Lower leg skin (tissue), 4 donors: ENCODE measurements at places on chromosomes 5 and 9. TPM values are rescaled to one million over a fixed set of nuclear protein-coding genes. Genes with fewer than 3 reads are reported as not detected.
A peak's percentile ranks its signal among the peaks of the same experiment; 100 is the strongest.

DNA sequence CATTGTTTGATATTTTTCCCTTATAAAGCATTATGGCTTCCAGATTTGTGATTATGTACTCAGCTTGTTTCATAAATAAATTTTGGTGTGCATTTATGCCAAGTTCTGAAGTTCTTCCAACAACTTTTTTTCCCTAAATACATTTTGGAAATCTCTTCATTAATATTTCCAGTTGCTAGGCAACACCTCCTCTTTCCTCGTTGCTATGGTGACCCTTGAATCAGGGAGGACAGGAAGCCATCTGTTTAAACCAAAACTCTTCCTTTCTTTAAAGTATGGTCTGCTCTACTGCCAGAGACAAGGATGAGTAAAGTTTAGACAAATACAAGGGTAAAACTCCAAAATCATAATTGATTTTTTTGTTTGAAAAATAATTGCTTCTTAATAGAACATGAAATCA, 779.3 kb downstream of the CDH9 start:
- DNase-seq, result no peak

DNA sequence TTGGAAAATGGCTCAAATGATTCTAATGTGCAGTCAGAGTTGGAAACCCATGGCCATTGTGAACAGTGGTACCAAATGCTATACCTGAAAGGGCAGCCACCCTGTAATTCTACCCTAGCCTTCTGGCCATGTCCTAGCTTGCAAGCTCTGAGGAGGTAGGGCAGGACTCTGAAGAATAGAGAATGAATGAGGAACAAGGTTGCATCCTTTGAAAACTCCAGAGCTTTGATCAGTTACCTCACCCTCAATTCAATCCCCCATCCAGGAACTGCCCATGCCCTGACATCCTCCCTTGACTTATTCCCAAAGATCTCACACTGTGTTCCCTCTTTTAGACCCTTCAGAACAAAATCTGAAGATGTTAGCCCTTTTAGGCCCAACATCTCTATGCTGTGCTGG, 17.8 kb upstream of the ERMP1 start:
- no peak for DNase-seq

The ARL10 gene
- total RNA-seq, result 6.1 TPM

The C8G gene
- not detected for total RNA-seq

DNA sequence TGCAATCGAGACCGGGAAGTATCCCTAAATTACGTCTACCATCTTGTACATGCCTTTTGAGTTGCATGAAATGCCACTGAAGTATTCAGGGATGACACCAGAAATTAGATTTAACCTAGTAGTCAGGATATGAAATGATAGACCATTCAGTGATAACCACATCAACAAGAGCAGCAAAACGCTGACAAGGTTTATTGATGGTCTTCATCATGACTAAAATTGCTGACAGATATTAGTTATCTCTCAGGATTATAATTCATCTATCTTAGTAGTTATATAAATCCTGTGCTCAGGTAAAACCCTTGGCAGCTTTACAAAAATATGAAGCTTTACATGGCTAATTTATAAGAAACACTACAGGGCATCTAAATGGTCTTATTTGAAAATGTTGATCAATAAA, 1104.7 kb downstream of the EFNA5 start:
- DNase-seq, result no peak

GRCh38 chr9:114108016-114108833, 9.1 kb upstream of the KIF12 start:
- peak; percentile 44 for DNase-seq

The NEURL1B gene
- 12.5 TPM for total RNA-seq

DNA sequence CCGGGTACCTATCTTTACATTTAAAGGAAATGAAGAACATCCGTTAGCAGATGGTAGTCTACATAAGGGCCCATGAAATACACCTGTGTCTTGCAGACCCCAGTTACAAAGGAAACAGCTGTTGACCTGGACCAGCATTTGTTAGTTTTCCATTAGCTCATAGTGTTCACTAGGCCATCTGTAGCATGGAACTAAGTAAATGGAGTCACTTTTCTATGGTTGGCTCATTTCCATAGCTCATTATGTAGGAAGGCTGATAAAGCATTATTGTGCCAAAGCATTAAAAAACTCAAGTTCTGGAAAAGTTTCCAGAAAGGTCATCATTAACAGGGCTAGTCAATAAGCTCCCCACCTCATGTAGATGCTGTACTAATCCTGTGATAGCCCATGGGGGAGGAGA, 62.1 kb downstream of the PCSK1 start:
- no peak for DNase-seq

DNA sequence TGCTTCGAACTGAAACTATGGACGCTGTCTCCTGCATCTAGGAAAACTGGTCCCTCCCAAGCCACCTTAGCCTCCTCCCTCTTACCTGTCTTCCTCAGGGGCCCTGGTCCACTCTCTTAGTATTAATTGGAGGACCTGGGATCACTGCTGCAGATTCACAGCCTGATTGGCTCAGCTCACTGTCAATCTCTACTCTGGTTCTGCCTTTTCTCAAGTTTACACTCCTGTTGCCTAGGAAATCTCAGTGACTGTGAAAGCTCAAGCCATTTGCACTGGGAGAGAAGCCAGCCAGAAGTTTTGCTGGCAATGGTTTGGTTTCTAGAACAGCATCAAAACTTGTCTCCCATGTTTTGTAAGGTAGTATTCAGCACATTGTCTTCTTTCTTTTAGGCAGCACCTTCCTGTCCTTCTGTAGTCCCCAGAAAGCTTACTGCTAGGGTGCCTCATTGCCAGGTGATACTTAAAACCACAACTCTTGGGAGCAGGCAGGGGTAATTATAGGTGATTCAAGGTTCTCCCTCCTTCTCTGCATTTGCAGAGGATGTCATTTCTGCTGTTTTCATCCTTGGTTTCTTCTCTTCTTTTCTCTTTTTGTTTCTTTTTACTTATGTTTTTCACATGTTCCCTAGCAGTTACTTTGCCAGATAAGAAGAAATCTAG, at the start of gene CAPSL:
TSS of gene CAPSL (minus strand) at position 55 of the 660 bp plus-strand sequence. CDS start 17,502 bp downstream, outside the sequence.
- no peak for DNase-seq

GRCh38 chr5:127002390-127002789, 28.0 kb downstream of the MARCHF3 start:
- no peak for DNase-seq

The CCNG1 gene
- total RNA-seq, result 76.7 TPM

GRCh38 chr9:34862043-34862442, 96.0 kb upstream of the PHF24 start:
- no peak for DNase-seq

DNA sequence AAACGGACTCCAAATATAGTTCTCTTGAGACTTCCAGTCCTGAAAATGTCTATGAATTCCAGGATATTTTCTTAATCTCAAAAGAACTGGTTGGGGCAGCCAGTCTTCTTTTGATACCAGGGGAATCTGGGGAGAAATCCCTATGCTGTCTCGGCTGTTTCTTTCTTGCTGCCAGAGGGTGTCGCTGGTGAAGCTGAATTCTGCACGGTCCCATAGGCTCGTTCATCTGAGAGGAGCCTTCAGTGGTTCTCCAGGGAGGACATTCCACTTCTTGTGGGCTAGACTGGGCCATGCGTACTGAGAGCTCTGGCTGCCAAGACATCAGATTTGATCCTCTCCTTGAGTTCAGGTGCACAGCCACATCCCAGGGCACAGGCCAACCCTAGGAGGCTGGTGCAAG, 155.0 kb upstream of the CLINT1 start:
- DNase-seq, result no peak

The GPR151 gene
- total RNA-seq, result not detected

The GDA gene
- 1.3 TPM for total RNA-seq

DNA sequence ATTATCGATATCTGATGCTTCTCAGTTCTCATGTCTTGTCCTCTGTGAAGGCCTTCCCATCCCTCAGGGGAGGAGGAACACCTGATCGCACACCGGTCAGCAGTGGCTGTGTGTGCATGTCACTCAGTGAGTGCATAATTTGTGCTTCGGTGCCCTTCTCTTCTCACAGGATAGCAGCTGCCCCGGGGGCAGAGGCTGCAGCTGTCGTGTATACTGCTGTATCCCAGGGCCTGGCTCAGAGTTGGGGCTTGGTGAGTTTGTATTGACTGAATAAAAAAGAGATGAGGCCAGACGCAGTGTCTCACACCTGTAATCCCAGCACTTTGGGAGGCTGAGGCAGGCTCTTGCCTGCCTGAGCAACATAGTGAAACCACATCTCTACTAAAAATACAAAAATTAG, 49.7 kb upstream of the NCS1 start:
- DNase-seq, result no peak

The BAAT gene
- total RNA-seq, result not detected

DNA sequence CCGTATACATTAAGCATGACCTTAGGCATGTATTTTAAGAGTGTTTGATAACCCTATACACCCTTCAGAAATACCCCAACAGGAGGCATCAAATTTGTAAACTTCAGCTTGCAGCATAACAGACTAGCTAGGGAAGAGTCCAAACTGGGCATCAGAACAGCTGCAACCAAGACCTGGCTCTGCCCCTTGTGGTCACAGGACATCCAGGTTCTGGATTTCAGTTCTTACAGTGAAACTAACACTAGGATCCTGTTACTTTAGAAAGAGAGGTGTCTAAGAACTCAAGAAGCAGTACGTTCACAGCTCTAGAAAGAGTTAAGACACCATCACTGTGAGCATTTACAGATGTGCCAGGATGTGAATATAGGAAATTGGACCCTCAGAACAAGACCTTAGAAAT, 229.8 kb downstream of the BNC2 start:
- no peak for DNase-seq

DNA sequence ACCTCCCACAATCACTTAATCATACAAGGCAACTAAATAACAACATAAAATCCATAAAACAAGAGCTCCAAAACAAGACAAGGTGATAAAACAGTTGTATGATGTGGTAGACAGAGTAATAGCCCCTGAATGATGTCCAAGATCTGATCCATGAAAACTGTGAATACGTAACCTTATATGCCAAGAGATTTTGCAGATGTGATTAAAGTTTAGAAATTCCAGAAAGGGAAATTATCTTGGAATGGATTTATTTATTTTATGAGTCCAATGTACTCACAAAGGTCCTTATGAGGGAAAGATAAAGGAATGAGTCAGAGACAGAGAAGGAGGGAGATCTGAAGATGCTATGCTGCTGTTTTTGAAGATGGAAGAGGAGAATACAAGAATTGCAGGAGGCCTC, 1775.7 kb upstream of the C9orf72 start:
- no peak for DNase-seq

- no peak for DNase-seq
These were observed 72.7 kb upstream of the SLC25A48 start for GRCh38 chr5:135761746-135762145.

The CMYA5 gene
- total RNA-seq, result 16.4 TPM

GRCh38 chr5:135030123-135030955, 3.7 kb downstream of the PITX1 start:
- no peak for DNase-seq
